Activated T-cell treated with anti-CD3 and anti-CD28 coated beads for 1 hour (primary cell): ENCODE measurements at places on chromosomes 1 and 21.

DNA sequence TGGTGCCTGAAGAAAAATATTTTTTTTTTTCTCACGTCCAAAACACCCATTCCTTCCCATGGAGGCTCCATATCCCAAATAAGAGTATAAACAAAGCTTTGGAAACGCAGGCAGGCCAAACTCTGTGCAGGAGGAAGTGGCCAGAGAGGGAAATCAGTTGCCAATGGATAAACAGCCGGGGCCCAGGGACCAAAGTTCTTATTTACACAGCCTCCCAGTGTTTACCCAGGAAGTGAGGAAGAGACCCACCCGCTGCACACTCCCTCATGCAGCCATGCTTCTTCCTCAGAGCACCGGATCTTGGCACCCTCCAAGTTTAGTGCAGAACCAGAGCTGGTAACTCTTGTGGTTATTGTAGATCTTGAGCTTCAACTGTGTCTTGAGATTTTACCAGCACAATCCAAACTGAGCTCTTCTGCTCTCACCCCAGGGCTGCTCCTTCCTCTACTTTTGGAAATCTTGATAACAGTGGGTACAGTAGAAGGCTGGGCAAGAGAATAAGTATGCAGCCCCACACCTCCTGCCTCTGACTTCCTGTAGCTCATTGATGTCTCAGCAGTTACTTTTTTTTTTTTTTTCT lies 14.2 kb downstream of the MARCKSL1 start:
- DNase-seq = no peak

DNA sequence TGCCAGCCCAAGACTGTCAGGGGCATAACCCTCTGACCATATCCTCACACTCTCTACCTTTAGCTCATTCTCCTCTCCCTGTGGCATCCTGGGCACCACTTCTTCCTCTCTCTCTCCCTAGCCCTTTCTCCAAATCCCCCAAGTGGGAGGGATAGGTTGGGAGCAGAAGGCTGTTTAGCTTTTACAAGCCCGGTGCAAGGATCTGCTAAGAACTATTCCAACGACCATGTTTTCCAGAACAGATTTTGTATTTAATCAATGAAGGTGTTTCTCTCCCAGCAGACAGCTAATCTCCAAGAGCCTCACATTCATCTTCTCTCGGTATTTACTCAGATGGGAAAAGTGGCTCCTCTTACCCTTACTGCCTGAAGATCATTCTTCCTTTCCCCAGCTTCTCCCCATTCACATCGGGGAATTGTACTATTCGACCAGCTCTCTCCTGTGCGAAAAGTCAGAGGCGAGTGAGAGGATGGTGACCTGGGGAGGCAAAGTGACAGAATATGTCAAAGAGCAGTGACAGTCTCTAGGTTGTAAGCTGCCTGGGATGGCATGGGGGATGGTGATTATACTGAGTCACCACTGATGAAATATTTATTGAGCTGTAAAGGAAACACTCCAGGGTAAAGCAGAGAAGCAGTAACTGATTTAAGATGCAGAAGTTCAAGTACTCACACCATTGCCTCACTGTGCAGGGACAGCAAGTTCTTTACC lies 47.0 kb upstream of the RBM15 start:
- DNase-seq = no peak

DNA sequence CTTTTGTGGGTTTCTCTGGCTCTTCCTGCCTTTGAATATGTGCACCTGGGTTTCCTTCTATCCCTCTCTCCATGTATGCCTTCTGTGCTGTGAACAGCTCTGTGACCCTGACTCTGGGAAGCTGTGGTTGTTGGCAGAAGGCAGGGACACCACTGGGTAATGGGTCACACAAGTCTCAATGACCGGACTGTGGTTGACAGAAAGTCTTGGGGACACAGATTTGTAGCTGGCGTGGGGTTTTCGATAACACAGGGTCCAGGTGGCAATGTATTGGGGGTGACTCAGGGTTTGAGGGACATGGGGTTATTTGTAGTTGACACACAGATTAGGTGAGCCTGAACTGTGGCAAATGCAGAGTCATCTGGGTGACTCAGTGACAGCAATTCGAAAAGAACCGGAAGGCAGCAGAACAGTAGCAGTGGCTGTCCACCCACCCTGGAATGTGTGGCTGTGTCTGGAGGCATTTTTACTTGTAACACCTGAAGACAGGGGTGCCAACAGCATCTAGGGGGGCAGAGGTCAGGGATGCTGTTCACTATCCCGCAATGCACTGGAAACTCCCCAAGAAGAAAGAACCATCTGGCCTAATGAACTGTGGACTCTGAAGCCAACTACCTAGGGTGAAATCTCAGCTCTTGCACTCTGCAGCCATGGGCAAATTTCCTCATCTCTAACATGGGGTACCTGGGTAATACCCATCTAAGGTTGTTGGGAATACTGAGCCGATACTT lies 13.0 kb upstream of the SLC6A9 start:
- DNase-seq = no peak

- DNase-seq = no peak
These were observed 4.9 kb downstream of the TRIM17 start for GRCh38 chr1:228411548-228412430.

GRCh38 chr1:9490605-9491339 lies 48.5 kb upstream of the SLC25A33 start:
- peak; percentile 83 for DNase-seq

DNA sequence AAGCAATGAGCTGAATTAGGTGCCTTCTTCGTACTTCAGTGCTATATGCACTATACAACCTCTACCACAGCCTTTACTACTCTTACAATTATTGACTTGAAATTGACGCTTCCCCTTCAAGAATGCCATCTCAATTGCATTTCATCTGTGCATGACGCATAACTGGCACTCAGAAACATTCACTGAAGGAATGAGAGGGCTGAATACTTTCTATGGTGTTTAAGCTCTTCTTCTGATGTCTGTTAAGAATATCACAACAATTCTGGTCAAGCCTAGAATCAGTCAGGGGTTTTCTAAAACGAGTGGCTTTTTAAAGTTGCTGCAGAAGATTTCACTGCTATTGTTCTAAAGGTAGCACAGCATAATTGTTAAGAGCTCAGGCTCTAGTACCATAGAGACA lies 11.5 kb downstream of the DENND1B start:
- DNase-seq = no peak

DNA sequence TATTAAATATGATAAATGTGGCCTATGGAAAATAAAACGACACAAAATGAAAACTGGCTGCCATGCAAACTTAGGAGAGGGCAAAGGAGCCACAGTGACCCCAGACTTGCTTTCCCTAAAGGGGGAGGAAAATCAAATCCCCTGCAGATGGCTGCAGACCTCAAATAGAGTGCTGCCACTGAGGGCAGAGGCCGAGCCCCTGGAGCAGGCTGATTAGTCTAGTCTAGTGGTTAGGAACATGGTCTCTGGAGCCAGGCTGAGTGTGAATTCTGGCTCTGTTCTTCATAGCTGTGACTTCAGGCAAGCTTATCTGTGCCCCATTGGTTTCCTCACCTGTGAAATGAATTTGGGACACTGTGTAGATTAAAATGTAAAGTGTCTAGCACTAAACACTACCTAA lies 60.8 kb downstream of the ITPKB start:
- DNase-seq = no peak

DNA sequence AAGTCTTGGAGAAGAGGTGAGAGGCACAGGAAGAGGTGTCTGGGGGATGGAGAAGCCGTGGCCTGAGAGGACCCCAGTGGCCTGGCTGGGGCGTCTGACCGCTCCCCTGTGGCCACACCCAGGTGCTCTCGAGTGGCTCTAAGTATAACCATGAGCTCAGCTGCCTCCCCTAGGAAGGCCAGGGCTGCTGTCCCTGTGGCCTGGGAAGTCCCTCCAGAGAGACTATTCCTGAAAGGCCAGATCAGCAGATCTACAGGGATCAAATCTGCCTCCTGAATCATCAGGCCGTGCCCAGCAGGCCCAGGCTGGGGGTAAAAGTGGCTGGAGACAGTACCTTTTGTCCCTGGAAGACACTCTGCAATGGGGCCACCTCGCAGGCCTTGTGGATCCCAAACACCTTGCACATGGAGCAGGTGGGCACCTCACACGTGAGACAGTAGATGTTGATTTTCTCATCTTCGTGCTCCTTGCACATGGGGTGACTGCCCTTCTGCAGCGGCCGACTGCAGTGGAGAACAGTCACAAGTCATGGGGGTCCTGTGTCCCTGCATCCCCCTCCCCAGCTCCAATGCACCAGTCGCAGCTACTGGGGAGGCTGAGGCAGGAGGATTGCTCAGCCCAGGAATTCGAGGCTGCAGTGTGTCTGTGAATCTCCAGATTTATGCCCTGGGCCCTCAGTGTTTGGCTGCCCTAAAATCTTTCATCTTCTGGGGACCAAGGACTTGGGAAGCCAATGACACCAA lies 6.4 kb downstream of the TRIM63 start:
- no peak for DNase-seq

DNA sequence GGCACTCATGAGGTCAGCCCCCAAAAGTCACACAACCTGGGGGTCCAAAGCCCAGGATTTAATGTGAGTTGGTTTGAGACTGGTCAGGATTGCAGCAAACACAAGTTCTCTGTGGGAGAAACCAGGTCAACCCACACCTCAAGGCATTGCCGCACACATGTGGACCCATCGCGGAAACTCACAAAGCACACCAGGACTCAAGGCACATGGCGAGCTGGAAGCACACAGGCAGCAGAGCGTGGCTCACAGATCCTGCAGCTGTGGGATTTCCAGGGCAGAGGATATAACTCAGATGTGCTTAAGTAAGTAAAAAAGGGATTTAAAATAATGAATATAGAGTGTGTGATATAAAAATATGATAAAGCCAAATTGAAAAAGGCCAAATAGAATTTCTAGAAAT lies 51.6 kb upstream of the ADARB1 start:
- DNase-seq = no peak

- DNase-seq = no peak
These were observed 707 bp upstream of the GPR153 start for GRCh38 chr1:6261615-6261995.

DNA sequence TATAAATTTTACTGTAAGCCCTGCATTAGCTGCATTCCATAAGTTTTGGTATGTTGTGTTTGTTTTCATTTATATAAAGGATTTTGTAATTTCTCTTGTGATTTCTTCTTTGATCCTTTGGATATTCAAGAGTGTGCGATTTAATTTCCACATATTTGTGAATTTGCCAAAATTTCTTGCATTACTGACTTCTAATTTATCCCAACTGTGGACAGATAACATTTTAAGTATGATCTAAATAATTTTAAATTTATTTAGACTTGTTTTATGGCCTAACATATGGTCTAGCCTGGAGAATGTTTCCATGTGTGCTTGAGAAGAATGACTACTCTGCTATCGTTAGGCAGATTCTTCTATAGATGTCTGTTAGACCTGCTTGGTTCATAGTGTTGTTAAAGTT lies 23.2 kb downstream of the RPE65 start:
- no peak for DNase-seq

- no peak for DNase-seq
These were observed 128.5 kb upstream of the EDN2 start for GRCh38 chr1:41612953-41613352.

- DNase-seq = no peak
These were observed 28.4 kb downstream of the TRIM33 start for GRCh38 chr1:114482585-114482984.

DNA sequence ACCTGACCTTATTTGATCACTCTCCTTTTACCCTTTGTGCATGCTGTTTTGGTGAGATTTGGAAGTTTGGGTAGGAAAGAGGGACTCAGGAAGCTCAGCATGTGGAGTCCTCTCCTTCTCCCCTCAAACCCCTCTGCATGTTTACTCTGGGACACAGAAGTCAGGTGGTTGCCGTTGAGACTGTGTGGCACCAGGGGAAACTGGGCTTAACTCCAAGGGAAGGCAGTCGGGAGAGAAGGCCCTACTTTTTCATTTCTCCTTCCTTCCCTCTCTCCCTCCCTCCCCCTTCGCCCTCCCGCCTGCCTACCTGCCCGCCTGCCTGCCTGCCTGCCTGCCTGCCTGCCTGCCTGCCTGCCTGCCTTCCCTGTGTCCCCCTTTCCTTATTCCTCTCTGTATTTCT lies 34.8 kb upstream of the TTC22 start:
- DNase-seq = no peak

DNA sequence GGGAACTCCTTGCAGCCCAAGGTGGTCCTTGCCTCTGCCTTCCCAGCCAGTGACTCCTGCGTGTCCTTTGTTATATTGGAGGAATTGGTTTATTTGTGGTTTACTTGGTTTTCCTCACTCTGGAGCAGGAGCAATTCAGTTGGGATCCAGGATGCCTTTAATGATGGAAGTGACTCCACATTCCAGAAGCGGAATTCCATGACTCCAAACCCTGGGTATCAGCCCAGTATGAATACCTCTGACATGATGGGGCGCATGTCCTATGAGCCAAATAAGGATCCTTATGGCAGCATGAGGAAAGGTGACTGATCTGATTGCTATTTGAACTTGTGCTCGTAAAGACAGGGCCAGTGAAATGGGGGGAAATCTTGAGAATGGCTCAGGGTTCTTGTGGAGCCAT lies 15.1 kb upstream of the PIGV start:
- DNase-seq = no peak

- DNase-seq = no peak
These were observed 881 bp downstream of the USP25 start for GRCh38 chr21:15730484-15731242.

DNA sequence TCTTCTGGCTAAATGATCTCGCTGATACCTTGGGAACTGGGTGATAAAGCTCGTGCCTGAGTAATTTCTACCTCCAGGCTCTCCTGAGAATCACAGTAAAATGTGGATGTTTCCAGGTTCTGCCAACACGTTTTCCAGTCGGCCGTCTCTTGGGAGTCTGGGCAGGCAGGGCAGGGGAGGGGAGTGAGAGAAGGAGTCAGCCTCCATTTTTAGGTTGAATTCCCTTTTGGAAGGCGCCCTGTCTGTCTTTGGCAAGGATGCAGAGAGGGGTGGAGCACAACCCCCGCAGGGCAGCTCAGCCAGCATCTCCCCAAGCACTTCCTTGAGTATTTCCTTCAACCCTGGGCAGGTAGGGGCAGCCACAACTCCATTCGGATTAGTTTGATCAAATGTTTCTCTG lies 15.5 kb upstream of the ACTRT2 start:
- DNase-seq = no peak

GRCh38 chr1:231419738-231420298 lies 2.3 kb downstream of the EGLN1 start:
- no peak for DNase-seq

DNA sequence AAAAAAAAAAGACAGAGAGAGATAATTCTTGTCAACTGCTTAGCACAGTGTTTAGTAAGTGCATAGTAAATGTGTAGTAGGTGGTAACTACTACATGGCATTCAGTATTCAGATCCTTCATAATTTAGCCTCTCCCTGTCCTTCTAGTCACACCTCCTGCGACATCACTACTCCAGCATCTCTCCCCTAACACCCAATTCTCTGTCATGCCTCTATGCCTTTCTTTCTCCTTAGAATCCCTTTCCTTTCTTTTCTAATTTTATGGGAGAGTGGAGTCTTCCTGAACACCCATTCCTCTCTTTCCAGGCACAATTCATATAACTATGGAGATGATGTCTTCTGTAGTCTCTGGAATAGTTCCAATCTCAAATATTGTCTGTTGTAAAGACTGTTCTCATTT lies 3.9 kb upstream of the VPS72 start:
- no peak for DNase-seq

- DNase-seq = no peak
These were observed 12.1 kb downstream of the SFPQ start for GRCh38 chr1:35180776-35181374.
